ENCODE measurements at places on chromosomes 13 and 19.

DNA sequence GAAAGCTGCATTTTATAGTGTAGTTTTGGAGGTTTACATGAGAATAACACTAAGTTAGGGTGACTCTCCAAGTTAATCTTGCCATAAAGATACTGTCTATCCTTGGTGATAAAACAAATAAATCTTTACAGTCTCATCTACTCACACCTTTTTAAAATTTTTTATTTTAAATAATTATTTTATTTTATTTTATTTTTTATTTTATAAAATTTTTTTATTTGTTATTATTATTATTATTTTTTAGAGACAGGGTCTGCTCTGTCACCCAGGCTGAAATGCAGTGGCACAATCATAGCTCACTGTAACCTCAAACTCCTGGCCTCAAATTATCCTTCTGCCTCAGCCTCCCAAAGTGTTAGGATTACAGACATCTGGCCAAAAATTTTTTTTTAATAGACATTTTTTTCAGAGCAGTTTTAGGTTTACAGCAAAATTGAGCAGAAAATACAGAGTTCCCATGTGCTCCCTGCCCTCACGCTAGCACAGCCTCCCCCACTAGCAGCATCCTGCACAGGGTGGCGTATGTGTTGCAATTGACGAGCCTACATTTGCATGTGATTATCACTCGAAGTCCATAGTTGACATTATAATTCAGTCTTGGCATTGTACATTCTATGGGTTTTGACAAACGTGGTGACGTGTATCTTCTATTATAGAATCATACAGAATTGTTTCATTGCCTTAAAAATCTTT is 41.0 kb downstream of the RASL11A start:
- no peak for DNase-seq

DNA sequence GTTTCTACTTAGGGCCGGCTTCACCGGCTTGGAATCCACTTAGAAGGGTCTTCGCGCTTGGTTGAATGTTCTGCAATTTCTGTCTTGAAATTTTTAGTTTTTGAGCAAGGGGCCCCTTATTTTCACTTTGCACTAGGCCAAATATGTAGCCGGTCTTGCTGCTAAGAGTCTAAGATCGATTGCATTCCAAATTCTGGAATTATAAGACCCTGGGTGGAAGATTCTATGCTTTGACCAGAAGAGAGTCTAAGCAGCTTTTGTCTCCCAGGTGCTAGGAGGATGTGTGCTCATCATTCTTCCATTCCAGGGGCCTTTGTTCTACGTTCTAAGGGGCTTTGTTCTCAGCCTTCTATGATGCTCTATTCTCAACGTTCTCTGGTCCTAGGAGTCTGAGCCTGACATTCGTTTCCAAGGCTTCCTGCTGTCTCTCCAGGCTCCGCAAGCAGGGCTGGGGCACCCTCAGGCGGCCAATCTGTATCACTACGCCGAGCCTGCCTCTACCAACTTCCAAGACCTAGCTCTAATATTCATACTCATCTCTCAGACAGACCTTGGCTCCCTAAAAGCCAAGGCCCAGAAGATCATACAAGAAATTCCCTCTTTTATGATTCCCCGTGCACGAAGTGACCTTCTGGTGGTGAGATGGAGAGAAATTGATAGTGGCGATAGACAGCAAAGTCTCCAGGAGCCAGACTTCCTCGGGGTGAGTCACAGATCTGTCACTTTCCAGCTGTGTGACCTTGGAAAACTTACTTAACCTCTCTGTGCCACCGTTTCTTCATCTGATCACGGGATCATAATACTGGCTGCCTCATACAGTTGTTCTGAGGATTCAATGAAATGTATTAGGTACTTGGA is 982 bp upstream of the DACT3 start:
- peak; percentile 38 for DNase-seq

DNA sequence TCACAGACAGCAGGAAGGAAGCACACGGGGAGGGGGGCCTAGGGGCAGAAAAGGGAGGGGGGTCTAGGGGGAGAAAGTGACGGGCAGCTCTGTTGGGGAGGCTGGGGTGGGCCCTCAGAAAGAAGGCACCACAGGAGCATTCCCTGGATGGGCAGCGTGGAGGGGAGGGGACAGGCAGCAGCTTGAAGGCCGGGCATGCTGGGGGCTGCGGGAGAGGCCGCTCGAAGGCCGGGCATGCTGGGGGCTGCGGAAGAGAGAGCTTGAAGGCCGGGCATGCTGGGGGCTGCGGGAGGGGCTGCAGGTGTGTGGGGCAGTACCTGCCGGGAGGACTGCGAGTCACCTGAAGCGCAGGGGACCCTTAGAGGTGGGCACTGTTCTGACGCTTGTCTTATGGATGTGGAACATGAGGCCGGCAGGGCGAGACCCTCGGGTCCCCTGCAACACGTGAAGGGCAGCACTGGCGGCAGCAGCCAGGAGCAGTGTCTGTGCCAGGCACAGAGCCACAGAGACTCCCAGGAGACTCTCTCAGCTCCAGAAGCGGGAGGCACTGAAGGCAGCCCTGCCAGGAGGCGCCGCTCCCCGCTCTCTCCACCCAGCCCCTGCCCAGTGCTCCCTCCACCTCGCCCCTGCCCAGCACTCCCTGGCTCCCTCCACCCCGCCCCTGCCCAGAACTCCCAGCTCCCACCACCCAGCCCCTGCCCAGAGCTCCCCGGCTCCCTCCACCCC is 13.3 kb downstream of the ZNF787 start:
- no peak for DNase-seq

GRCh38 chr13:98782654-98783053 is 30.2 kb upstream of the SLC15A1 start:
- DNase-seq: no peak

- DNase-seq: no peak
Measured at GRCh38 chr19:4373601-4374497, 26.5 kb downstream of the SH3GL1 start.

- DNase-seq: no peak
Measured at GRCh38 chr19:29528946-29529645, 3.3 kb downstream of the VSTM2B start.

DNA sequence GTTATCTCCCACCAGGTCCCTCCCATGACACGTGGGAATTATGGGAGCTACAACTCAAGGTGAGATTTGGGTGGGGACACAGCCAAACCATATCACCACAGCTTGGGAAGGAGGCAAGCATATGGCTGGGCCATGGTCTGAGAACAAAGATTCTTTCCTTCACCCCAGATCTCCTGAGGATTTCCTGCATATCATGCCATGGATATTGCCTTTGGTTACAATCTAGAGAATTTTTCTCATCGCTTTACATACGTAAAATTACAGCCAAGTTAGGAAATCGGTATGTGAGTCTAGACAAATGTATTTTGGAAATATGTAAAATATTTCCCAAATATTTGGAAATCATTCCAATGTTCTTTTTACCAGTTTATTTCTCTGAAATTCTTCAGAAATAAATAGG is 398.3 kb downstream of the RFC3 start:
- no peak for DNase-seq

DNA sequence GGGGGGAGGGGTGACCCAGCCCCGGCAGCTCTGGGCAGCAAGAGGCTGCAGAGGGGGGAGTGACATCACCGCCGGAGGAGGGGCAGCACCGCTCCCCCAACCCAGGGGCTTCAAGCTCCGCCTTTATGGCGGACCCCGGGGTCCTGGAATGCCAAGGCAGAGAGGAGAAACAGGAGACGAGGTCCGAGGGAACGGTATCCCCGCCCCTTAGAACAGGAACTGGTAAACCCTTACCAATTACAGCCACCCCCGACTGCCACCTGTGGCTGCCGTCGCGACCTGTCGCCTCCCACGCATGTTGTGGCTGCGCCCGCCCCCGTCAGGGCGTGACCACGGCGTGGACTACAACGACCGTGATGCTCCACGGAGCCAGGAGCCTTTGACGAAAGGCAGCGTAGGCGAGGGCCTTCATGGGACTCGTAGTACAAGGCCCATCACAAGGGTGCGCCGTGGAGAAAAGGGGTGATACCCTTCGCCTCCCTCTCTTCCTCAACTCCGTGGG is 4.1 kb upstream of the KCNC3 start:
- peak; percentile 77 for DNase-seq

DNA sequence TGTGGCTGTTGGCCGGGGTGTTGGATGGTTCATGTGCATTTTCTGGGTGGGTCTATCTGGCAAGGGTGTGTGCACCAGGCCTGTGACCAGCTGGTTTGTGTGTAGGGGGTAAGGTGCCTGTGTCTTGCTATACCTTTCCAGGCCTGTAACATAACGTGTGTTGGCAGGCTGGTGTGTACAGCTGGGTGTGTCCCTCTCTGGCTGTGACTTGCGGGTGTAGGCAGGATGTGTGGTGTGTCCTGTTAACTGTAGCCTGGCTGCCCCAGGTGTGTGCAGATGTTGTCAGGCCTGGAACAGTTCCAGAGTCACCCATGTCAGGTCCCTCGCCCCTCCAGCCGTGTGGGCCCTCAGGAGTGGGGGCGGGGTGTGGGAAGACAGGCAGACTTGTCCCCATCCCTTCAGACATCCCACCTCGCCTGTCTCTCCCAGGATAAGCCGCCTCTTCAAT is 9.8 kb downstream of the KCTD15 start:
- no peak for DNase-seq

GRCh38 chr13:30256713-30257467 is 50.5 kb downstream of the KATNAL1 start:
- no peak for DNase-seq

DNA sequence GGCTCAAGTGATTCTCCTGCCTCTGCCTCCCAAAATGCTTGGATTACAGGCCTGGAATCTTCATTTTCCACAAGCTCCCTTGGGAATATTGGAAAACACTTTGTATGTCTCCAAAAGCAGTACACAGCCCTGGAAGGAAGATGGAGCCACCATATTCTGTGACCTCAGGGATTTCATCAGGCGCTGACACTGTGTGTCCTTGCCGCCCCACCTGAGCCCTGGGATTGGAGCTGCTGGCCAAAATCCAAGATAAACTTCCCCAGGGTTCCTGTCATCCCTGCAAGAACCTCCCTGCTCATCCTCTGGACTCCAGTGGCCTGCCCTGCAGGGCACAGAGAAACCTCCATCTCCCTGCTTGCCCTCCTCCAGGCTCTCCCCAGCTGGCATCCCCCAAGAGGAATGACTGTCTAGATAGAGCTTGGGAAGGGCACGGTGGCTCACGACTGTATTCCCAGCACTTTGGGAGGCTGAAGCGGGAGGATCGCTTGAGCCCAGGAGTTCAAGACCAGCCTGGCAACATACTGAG is 1.3 kb upstream of the GNG7 start:
- DNase-seq: no peak

DNA sequence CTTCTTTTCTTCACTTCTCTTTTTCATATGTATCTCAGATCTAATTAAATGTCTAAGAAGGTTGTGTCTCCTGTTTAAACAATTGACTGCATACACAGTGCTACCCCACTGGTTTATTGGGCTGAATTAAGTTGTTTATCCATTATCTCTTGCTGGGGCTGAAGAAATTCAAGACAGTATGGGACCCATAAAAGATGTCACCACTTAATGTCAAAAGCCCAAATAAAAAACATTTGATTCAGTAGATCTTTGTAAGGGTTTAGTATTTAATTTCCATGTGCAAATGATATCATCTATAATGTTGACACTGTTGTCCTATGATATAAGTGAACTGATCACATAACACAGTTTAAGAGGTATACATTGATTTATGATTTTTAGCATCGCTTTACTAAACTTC is 1431.9 kb upstream of the PCDH20 start:
- no peak for DNase-seq

- DNase-seq: no peak
Measured at GRCh38 chr19:37059142-37059541, 19.1 kb upstream of the ZNF420 start.

GRCh38 chr13:109712124-109712722 is 74.2 kb downstream of the IRS2 start:
- no peak for DNase-seq

GRCh38 chr13:31733066-31733465 is 6.3 kb upstream of the RXFP2 start:
- no peak for DNase-seq

DNA sequence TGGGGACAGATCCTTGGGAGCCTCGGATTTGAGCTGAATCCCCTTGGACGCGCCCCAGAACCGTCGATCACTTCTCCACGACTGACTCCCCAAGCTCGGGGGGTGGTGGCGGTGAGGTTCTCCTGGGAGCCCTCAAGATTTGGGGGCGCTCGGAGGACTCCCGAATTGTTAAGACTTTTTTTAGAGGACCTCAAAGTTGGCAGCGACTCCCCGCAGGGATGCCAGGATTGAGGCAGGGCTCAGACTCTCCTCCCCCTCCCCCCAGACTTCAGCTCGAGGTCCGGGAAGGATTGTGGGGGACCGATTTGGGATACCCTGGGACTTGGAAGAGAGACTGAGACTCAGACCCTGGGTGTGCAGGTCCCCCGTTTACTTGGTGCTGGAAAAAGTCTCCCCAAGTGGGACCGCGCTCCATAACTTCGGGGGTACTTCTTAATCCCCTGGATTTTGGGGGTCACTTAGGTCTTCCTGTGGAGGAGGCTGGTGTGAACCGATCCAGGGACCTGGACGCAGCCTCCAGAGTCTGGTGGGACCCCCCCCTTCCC is 665 bp downstream of the VASP start:
- DNase-seq: no peak

GRCh38 chr19:55809381-55810058 is 22.3 kb downstream of the NLRP11 start:
- DNase-seq: no peak

- DNase-seq: no peak
Measured at GRCh38 chr19:16435238-16435917, 36.4 kb downstream of the EPS15L1 start.

DNA sequence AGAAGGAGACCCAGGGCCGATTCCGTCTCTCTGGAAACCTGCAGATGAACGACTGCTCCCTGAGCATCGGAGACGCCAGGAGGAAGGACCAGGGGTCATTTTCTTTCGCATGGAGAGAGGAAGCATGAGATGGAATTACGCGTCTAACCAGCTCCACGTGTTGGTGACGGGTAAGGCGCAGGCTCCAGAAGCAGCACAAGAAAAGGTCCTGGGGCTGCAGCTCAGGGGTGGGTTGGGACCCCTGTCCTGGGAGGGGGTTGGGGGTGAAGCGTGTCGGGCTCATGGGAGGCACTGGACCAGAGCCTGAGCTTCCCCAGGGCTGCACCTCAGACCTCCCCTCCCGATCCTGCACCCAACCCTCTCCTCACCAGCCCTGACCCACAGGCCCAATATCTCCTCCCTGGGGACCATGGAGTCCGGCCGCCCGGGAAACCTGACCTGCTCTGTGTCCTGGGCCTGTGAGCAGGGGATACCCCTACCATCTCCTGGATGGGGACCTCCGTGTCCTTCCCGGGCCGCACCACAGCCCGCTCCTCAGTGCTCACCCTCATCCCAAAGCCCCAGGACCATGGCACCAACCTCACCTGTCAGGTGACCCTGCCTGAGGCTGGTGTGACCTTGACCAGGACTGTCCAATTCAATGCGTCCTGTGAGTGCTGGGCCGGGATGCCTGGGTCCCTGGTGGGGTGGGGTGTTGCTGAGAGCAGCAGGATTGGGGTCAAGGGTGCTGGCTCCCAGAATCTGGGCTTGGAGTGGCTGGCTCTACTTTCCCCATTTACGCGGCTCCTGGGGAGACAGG is 39.6 kb upstream of the CD33 start:
- DNase-seq: no peak
